NCI-H748 treated with DMSO at 0.1 percent for 48 hours (cell line): ENCODE measurements at places on chromosomes 11 and 22.

DNA sequence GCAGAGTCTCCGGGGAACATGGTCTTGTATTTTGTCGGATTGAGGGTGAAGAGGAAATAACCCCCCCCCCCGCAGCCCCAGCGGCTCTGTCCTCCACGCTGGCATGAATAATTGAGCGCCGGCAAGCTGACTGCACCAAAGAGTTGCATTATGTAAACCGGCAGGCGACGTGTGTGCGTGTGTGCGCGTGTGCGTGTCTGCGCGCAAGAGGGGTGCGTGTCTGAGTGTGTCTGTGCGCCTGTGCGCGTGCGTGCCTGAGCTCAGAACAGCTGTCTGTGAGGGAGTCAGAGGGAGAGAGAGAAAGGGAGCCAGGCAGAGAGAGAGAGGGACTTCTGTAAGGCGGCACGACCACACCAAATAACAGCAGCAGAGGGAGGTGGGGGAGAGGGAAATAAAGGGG lies 94.4 kb downstream of the SCN3B start:
- peak; percentile 20 for DNase-seq

- DNase-seq, result no peak
These were observed 20.9 kb downstream of the EXT2 start for GRCh38 chr11:44116234-44116830.

GRCh38 chr11:63958008-63958407 lies 16.4 kb upstream of the COX8A start:
- DNase-seq, result no peak

DNA sequence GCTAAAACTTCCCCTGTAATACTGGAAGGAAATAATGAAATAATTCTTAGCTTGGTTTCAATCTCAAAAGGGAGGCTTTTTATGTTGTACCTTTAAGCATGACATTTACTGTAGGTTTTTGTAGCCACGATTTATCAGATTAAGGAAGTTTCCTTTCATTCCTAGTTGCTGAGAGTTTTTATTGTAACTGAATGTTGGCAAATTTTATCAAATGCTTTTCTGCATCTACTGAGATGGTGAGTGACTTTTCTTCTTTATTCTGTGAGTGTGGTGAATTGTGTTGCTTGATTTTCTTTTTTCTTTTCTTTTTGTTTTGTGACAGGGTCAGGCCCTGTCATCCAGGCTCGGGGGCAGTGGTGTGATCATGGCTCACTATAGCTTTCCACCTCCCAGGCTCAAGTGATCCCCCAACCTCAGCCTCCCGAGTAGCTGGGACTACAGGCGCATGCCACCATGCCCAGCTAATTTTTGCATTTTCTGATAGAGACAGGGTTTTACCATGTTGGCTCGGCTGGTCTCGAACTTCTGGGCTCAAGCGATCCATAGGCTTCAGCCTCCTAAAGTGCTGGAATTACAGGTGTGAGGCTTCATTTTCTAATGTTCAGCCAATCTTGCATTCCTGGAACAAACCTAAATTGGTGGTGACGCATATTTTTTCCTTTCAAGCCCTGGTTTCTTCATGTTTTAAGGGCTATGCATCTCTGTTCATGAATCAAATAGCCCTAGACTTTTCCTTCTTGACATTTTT lies 26.2 kb downstream of the SUSD2 start:
- DNase-seq, result no peak

GRCh38 chr22:50315289-50316113 lies 8.1 kb upstream of the PLXNB2 start:
- no peak for DNase-seq

DNA sequence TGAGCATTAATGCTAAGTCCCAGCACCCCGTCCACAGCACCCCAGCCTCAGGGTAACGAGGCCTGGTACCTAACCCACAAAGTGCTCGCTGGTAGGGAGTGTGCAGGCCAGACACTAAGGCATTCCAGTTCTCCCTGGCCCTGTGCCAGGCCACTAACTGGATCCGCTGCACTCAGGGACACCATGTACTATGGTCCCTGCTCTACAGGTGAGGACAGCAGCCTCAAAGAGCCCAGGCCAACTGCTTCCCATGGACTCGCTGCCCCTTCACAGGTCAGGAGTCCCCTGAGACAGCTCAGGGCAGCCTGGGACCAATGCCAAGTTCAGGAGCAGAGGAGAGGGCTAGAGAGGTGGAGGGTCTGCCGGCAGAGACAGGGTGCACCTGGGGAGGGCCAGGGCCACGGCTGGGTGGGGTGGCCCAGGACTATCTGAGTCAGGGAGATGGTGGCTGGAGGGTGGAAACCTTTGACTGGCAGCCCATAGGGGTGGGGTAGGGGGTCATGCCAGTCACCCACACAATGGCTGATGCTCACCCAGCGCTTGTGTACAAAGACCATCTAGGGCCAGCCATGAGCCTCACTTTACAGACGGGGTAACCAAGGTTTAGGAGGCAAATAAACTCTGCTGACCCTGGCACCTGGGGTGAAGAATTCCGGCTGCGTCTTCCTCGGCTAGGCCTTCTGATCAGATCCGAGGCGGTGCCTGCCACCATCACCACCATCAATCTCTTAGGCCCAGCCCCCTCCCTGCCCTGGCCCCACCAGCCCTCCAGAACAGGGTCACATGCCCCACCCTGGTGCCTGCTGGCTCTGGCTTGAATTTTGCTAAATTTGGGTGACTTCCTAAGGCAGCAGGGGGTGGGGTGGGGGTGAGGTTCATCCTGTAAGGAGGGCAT lies 5.6 kb downstream of the OSBPL5 start:
- DNase-seq, result no peak

DNA sequence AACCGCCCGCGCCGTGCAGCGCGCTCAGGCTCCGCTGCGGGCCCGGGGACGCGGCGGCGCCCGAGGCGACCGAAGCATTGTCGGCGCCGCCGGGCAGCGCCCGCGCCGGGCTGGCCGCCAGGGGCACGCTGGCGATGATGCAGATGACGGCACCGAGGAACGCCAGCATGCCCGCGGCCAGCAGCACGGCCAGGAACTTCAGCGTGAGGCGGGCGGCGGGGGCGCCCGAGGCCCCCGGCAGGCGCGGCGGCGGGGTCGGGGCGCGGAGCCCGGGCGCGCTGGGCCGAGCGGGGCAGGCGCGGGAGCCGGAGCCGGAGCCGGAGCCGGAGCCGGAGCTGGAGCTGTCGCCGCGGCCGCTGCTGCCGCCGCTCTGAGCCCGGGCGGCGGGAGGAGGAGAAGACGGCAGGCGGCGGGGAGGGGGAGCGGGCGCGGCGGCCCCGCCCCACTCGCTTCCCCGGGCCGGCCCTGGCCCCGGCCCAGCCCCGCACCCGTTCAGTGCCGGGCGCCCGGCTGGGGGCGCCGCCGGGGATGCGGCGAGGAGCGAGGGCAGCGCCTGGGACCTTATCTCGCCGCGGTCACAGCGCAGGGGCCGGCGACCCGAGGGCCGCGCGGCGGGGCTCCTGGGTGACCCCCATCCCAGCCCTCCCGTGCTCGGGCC lies at the start of gene NPTXR:
NPTXR (minus strand) TSS at position 372 of the 658 bp plus-strand sequence.
- peak; percentile 7 for DNase-seq

DNA sequence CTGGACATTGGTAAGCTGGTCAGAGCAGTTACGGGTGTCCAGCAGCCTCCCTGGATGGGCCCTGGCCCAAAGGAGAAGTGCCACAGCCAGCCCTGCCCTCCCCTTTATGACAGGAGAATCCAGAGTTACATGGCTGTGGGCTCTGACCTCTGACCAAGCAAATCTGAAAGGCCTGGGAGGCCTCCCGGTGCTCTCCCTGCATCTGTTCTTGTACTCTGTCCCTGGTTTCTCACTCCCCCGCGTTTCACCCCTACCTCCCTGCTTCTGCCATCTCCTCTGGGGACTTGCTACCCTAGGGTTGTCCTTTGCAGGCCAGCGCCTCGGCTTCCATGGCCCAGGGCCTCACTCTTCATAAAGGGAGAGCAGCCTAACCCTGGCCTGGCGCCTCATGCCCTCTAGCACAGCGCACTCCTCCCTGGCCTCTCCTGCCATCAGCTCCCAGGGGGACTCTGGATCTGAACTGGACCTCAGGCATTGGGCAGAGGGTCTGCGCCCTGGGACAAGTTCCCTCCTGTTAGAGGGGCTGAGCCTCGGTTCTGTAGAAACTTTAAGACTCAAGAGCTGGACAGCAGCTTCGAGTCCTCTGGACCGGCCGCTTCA lies 10.7 kb downstream of the PICK1 start:
- no peak for DNase-seq

DNA sequence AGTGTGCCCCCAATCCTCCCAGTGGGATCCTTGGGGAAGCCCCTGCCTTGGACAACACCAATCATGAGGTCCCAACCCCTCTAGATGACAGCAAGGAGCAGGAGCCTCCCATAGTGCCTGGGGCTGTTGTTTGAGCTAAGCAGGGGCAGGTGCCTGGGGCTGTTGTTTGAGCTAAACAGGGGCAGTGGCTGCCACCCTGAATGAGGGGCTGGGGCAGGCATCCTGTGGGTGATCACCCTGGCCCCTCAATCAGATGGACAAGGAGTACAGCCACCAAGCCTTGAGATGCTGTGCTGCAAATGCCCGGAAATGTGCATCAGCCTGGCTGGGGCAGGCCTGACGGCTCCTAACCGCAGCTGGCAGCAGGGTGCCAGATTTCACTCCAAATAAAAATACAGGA lies 66.7 kb downstream of the MYEOV start:
- DNase-seq, result no peak

GRCh38 chr11:61737131-61737530 lies 15.3 kb upstream of the MYRF start:
- DNase-seq, result no peak

DNA sequence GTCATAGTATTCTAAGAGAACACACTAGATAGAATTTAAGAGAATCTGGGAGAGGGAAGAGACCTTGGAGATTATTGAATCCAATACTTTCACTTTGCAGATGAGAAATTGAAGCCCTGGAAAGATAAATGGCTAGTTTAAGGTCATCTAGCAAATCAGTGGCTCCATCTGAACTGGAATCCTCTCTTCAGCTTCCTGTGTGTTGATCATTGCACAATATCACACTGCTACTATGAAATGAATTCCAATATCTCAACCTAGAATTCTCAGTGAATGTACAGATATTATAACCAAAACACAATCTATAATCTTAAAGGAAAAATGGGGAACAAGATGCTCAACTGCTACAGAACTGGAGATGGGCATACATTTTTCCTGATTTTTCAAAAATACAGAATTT lies 44.1 kb downstream of the DCUN1D5 start:
- no peak for DNase-seq

- no peak for DNase-seq
These were observed 2.6 kb upstream of the CARD18 start for GRCh38 chr11:105142167-105142566.

DNA sequence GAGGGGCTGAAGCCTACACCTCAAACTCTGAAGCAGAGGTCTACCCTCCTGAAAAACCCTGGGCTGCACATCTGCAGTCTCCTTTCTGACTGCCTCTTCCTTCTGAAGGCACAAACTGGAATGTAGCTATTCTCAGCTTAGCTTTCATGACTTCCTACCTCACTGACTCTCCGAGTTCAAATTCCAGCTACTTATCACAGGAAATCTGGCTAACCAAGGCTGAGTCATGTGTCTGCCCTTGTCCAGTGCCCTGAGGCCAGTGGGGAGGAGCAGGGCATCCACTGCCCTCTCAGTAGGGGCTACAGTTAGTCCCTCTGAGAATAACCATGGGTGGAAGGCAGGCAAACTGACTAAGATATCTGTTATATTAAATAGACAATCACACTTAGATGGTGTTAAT lies 29.2 kb downstream of the PDGFD start:
- DNase-seq, result no peak

DNA sequence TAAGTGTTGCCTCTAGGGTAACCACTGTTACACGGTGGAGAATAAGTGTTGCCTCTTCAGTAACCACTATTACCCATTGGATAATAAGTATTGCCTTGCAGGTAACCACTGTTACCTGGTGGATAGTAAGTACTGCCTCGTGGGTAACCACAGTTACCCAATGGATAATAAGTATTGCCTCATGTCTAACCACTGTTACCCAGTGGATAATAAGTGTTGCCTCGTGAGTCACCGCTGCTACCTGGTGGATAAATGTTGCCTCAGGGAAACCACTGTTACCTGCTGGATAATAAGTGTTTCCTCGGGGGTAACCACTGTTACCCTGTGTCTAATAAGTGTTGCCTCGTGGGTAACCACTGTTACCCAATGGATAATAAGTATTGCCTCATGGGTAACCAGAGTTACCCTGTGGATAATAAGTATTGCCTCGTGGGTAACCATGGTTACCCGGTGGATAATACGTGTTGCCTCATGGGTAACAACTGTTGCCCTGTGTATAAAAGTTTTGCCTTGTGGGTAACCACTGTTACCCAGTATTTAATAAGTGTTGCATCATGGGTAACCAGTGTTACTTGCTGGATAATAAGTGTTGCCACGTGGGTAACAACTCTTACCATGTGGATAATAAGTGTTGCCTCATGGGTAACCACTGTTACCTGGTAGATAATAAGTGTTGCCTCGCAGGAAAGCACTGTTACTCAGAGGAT lies 12.3 kb upstream of the NXPE4 start:
- DNase-seq, result no peak

- DNase-seq, result no peak
These were observed 2.1 kb downstream of the LGALS12 start for GRCh38 chr11:63508009-63508408.

DNA sequence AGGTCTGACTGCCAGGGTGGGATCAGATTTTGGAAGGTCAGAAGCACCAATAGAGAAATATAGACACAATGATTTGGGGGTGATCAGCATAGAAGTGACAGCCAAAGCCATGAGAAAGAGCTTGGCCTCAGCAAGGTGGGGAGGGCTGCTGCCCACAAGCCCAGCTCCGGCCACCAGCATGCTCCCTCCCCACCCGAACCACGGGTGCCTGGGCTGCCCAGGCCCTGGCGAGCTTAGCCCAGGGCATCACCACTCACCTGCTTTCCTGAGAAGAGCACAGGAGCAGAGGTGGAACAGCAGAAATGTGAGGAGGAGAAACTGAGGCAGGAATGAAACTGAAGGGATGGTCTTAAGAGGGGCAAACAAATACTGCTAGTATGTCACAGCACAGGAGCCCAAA lies 48.8 kb downstream of the LRFN4 start:
- DNase-seq, result no peak

DNA sequence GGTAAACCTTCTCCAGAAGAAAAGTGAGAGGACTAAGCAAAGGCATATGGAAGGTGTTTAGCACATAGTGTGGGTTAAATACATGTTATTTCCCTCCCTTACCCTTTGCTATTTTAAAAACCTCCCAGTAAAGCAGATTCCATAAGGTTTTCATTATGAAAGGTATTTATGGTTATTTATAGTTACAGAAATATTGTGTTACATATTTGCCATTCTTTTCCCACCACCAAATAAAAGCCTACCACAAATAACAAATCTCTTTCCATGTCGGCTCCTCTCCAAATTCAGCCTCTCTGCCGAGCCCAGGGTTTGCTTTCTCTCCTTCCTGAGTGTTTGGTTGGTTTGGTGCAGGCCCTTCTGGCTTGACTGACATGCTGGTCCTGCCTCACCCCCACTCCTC lies 64.4 kb downstream of the INSC start:
- DNase-seq, result no peak

- no peak for DNase-seq
These were observed 19.4 kb downstream of the GRAP2 start for GRCh38 chr22:39920134-39920743.
